ENCODE measurements at places on chromosomes 5 and 9.
A peak's percentile ranks its signal among the peaks of the same experiment; 100 is the strongest.

GRCh38 chr9:114016101-114016500 lies 62.0 kb downstream of the AMBP start:
- DNase-seq: no peak

DNA sequence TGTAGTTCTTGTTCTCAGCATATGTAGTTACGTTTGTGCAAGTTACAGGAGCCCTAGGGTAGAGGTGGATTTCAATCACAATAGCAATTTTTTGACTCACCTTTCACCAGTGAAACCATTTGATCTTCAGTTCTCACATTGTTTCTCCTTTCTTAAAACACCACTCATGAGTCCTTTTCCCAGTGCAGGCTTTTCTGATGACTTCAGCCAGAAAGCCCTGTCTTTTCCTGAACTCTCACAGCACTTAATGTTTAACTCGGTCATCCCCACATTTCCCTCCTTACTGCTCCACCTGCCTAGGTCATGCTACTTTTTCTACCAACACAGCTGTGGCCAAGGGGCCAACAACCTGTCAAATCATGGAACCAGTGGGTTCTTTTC lies 37.9 kb downstream of the ARHGEF28 start:
- no peak for DNase-seq

- DNase-seq: no peak
These were observed 27.7 kb downstream of the PCSK5 start for GRCh38 chr9:75918154-75918553.

- DNase-seq: no peak
These were observed 21.1 kb upstream of the UBAP2 start for GRCh38 chr9:34069831-34070230.

DNA sequence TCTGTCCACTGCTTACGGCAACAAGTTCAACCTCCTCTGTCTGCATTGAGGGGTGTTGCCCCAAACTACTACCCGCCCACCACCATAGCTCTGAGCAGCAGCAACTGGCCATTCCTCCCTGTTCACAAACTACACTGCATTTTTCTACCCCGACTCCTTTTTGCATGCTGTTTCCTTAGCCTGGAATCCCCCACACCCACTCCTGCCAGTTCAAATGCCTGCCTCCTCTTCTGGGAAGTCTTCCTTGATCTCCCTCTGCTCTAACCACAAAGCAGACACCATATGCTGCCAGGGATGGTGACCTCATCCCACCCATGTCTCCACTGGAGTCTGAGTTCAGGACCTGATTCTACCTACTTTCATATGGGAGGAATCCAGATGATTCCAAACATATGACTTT lies 13.3 kb downstream of the ALDH1B1 start:
- DNase-seq: no peak

DNA sequence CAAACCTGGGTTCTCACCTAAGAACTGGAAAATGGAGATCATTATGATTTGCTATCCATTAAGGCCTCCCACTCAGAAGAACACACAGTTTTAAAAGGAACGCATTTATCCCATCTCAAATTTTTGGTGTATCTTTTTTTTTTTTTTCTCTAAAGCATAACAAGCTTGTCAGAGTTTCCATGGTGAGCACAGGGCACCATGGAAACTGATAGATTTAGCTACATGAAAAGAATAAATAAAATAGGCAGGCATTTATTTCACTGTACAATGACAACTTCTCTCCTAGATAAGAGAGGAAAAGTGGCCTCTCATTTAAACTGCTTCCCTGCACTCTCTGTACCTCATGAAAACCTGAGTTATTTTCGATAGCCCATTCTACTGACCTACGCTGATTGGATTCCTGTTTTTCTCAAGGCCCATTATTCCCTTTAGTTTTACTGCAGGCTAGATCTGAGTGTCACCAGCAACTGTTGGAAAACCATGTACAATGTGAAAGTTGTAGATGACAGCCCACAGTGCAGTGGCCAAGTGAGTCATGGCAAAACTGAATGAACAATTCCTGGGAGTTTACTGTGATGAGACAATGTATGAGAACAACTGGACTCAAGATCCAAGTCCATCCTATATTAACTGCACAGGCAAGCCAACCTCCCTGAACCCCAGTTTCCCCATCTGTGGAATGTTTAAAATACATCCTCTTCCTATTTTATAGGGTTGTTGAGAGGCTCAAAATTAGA lies 4.3 kb upstream of the GDA start:
- peak; percentile 72 for DNase-seq

- peak; percentile 10 for DNase-seq
These were observed 22.1 kb downstream of the LRRC70 start for GRCh38 chr5:62600560-62601252.

DNA sequence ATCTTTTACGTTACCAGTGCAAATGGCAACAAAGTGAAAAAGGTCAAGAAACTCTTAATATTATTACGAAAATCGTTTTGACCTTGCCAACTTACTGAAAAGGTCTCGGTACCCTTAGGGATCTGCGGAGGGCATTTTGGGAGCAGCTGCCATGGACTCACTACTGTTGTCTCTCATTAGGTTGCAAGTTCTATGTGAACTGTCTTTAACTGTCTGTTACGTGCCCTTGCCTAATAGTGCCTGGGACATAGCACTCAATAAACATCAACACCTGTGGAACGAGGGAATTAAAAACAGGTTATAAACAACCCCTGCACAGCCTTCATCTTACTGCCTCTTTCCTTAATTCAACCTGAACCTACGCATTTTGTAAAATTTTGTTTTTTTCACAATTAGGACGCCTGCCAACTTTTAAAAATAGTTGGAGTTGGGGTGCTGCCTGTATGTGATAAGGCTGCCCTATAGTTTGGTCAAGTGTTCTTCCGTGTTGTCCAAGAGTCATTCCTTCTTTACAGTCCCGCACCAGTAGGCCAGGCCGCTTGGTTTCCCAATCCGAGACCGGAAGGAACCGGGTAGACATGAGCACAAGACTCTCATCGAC lies 527 bp upstream of the SREK1 start:
- DNase-seq: no peak
